ENCODE measurements at places on chromosomes 2 and 18.

DNA sequence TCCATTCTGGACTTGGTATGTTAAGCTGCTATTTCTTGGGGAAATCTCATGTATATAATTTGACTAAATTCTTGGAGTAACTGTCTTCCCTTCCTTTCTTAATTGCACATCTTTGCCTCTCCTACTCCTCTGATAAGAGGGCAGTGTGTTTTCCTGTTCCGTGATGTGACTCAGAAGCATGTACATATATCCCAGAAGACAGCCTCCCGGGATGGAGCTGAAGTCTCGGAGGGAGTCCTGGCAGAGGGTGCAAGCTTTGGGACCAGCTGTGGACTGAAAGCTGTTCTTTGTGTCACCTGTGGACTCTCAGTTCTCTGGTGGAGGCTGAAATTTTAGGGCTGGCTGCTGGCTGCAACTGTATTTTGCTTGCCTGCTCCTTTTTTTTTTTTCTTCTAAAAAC lies 54.7 kb upstream of the MGAT5 start:
- no peak for DNase-seq

- DNase-seq, result no peak
Observed at GRCh38 chr2:236194786-236195185, 26.6 kb upstream of the GBX2 start.

DNA sequence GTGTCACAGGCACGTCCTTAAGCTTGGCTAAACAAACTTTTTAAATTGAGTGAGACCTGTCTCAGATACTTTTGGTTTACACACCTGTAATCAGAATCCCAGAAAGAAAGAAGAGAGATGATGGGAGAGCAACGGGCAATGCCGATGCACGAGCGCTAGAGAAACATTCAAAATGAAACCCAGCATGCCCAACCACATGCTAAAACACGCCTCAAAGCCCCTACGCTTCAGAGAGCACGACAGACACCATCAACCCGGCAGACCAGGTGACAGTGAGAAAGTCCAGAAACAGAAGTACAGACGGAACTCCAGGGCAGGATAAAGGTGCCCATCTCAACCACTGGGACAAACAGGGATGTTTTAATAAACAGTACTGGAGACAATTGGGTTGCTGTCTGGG lies 85.5 kb downstream of the HDAC4 start:
- DNase-seq, result no peak

DNA sequence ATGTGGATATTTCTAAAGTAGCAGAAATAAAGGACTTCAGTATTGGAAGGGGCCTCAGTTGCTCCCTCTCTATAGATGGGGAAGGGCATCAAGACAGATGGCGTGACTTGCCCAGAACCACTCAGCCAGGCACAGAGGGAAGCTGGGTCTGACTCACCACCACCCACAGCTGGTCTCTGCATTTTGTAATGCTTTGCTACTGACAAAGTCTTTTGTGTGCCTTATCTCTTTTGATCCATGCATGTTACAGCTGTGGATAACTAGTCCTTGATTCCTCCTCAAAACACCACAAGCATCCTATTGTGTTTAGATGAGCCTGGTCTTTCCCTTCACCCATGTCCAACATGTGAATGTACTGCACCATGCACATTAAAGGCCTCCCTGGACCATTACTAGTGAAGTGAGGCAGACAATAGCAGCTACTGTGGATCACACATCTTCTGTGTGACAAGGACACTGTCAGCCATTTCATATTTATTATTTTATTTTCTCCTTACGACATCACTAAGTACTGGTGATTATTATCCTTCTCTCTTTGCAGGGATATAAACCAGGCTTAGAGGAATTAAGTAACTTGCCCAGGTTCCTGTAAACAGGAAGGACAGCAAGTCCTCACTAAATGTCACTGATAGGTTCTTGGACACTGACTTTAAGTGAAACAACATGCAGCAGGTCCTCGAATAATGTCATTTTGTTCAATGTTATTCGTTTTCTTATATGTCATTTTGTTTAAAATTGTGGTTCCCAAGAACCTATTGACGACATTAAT lies 29.6 kb upstream of the IL37 start:
- DNase-seq, result no peak

GRCh38 chr18:61851279-61851678 lies 41.5 kb downstream of the RNF152 start:
- no peak for DNase-seq

GRCh38 chr18:44735096-44735495 lies 54.4 kb downstream of the SETBP1 start:
- DNase-seq, result no peak

DNA sequence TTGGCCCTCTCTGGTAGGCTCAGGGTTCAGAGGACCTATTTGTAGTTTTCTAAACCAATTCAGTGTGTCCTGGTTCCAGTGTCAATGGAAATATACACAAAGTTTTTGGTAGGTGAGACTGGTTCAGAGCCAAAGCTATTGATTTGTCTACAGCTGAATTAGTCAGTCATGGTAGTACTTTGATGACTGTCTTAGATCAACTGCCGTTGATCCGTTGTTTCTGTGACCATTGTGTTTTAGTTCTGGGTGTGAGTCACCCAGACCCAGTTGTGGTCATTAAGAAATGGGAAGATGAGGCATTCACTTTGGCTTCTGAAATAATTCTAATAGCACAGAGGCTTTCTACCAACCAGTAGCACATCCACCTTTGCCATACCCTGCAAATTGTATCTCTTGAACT lies 16.0 kb upstream of the RPE start:
- DNase-seq, result no peak

GRCh38 chr2:98773907-98774306 lies 43.0 kb upstream of the MGAT4A start:
- no peak for DNase-seq

All from stimulated activated CD4-positive, alpha-beta T cell treated with anti-CD3 and anti-CD28 coated beads, TNF-alpha, amount 100 ng/mL, for 24 hours (primary cell).